Spinal cord (tissue), 10 donors: ENCODE measurements at places on chromosomes 7 and 10. TPM values are rescaled to one million over a fixed set of nuclear protein-coding genes. Genes with fewer than 3 reads are reported as not detected.

The IKZF5 gene
- polyA plus RNA-seq: 22.8 TPM

The KIFBP gene
- 60.0 TPM for polyA plus RNA-seq

DNA sequence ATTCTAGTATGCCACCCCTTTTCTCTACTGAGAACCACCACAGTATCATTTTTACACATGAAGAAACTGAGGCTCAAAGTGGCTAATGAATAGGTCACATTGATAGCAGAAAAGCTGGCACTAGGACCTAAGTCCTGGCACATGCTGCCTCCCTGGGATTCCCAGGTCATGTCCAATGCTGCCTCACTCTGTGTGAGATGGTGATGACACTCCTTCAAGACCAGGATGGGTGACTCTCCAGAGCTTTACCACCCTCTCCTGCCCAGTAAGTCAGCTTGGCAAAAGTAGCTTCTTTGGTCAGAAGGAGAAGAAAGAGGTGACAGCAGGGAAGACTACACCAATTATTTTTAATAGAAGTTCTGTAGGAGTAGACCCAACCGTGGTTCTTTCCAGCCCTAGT lies 13.3 kb upstream of the AKR1B10 start:
- H3K4me3 ChIP-seq: no peak overlapping the region
- H3K27ac ChIP-seq: no peak overlapping the region
- no peaks in the 10 kb centered on the region for H3K4me1 ChIP-seq
- no peak for DNase-seq
- peaks cover 2% of the 10 kb centered on the region for H3K27me3 ChIP-seq
- no peaks in the 10 kb centered on the region for H3K36me3 ChIP-seq

DNA sequence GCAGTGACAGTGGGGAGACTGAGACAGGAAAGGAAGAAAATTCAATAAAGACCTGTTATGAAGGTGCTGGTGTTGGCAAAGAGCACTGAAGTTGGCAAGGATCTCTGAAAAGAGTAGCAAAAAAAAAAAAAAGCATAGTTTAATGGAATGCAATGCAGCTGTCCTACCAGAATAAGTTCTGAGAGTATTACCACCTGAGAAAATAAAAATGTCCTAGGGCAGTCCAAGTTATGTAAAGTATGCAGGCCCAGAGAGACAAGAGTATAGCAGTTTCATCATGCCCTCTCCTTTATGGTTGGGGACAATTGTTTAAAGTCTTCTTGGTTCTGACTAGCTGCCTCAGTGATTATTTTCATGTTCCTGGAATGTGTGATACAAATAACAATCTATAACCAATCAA lies 1092.8 kb downstream of the SORCS3 start:
- no peak for DNase-seq
- H3K4me1 ChIP-seq: no peaks in the 10 kb centered on the region
- H3K27me3 ChIP-seq: no peaks in the 10 kb centered on the region

DNA sequence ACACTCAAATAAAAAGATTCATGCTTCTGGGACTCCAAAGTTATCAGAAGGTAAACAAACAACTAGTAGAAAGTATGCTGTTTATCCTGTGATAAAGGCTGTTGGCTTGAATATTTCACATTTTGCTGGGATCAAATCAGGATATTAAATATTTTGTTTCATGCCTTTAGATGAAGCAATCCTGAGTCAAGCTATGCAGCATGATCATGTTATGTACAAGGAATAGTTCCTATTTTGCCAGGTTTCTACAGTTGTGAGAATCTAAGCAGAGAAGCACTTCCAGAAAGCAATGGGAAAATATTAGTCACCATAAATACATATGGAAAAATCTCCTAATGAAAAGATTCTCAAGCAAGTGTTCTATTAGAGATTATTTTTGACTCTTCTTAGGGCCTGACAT lies 262.8 kb upstream of the PCDH15 start:
- DNase-seq: no peak
- H3K27me3 ChIP-seq: no peaks in the 10 kb centered on the region
- no peaks in the 10 kb centered on the region for H3K4me1 ChIP-seq
- no peak overlapping the region for H3K4me3 ChIP-seq
- H3K36me3 ChIP-seq: no peaks in the 10 kb centered on the region
